ENCODE measurements at places on chromosomes 5 and 9.

- DNase-seq, result no peak
These were observed 292.6 kb downstream of the MCTP1 start for GRCh38 chr5:94992325-94992724.

DNA sequence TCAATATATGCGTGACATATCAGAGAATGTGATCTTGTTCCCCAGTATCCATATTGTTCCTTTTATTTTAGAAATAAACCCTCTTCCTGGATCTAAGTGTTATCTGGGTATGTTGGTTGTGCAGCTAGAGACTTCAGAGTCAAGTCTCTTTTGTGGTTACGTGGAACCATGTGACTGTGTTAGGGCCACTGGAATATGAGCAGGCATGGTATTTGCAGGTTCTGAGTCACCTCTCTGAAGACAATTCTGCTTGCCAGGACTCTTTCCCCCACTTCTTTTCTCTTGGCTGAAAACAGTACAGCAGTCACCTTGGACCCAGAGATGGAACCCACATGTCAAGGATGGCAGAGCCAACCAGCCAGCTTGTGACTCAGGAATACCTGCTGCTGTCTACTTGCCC, 59.7 kb downstream of the ATP10B start:
- no peak for DNase-seq

- no peak for DNase-seq
These were observed 825.5 kb downstream of the TLR4 start for GRCh38 chr9:118529624-118530214.

DNA sequence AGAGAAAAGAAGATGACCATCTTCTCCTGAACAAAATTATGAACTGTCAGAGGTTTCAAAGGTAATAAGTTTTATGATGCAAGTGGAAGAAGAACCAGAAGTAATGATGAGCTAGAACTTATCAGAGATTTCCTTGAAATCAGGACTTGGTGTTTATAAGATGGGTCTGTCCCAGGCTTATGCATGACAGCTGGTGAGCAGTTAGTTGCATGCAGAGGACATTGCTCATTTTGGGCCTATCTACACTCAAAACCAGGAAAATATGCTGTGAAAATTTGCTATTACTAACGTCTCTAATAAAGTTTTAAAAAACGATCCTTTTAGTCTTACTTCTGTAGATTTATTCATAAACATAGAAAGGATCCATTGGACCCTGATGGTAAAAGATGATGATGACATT, 6.6 kb upstream of the STC2 start:
- no peak for DNase-seq

DNA sequence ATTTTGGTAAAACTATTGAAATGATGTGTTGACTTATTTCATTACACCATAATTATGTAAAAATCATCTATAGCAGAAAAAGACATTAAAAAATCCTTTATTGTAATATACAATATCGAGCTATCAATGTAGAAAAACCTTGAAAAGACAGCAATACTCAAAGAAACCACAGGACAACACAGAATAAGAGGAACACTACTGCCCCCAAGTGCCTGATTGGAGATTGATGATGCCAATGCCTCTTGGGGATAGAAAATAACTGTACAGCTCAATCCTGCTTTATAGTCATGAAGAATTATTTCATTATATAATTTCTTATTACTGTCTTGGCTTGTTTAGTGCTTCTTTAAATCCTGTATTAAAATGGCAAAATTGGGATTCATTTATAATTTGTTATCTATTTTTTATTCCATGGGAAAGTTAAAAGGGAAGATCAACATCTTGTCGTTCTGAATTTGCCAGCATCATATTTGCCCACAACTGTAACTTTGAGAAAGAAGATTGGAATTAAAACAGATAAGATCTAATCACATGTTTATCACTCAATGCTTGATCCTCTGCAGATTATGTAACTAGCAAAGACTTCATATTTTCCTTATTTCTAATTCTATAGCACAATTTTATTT, 337.5 kb downstream of the CDH9 start:
- DNase-seq, result no peak

- DNase-seq, result no peak
These were observed 92.6 kb downstream of the CWC27 start for GRCh38 chr5:64861281-64861680.

GRCh38 chr9:88872192-88872946, 118.9 kb upstream of the S1PR3 start:
- DNase-seq, result no peak

GRCh38 chr9:75864266-75864665, 26.2 kb upstream of the PCSK5 start:
- no peak for DNase-seq

GRCh38 chr5:150918613-150919012, 13.8 kb upstream of the ZNF300 start:
- DNase-seq, result no peak

GRCh38 chr5:131226899-131227298, 37.0 kb upstream of the CDC42SE2 start:
- DNase-seq, result no peak

All from stimulated activated CD8-positive, alpha-beta memory T cell treated with anti-CD3 and anti-CD28 coated beads, Interleukin-7, amount 100 ng/mL, for 1 hour (primary cell).